ENCODE measurements at places on chromosomes 3 and 15. TPM values are rescaled to one million over a fixed set of nuclear protein-coding genes. Genes with fewer than 3 reads are reported as not detected.
A peak's percentile ranks its signal among the peaks of the same experiment; 100 is the strongest.

DNA sequence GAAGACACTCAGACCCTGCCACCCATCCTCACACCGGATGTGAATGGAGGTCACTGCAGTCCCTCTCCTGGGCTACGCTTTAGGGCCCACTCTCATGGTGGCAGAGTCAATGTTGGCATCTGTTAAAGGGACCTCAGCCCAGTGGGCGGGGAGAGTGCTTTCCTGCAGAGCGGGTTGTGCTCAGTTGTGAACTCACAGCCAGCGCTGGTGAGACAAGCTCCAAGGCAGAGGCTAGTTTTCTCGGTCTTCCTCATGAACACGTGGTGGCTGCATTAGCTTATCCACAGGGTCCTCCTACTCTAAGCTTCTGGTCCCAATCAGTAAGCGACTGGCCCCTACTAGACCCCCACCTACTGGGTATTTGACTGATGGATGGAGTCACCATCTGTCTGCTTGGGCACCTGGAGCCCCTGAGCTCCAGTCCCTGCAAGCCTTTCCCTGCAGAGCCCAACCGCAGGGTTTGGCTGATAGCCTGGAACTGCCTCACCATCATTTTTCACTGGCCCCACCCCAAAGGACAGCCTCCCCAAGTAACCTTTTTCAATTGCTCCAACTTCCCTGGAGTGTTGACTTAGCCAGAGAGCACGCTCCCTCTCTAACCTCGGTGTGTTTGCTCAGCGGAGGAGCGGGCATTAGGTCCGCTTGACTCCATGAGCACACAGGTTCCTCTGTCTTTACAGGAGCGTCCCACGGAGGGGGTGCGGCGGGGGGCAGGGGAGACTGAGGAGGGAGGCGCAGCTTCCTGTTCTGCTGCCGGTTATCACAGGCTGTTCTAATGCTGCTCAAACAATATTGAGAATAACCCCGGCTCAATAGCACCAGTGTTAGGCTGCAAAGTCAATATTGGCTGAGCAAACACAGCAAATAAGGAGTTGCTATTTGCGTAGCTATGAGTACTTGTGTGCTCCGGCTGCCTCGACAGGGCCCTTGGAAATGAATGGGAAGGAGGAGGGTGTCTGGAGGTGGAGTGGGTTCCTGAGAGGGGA, 141.7 kb downstream of the RPLP1 start:
- DNase-seq: no peak

GRCh38 chr3:58560771-58561311, 16.4 kb downstream of the FAM107A start:
- peak; percentile 6 for DNase-seq

DNA sequence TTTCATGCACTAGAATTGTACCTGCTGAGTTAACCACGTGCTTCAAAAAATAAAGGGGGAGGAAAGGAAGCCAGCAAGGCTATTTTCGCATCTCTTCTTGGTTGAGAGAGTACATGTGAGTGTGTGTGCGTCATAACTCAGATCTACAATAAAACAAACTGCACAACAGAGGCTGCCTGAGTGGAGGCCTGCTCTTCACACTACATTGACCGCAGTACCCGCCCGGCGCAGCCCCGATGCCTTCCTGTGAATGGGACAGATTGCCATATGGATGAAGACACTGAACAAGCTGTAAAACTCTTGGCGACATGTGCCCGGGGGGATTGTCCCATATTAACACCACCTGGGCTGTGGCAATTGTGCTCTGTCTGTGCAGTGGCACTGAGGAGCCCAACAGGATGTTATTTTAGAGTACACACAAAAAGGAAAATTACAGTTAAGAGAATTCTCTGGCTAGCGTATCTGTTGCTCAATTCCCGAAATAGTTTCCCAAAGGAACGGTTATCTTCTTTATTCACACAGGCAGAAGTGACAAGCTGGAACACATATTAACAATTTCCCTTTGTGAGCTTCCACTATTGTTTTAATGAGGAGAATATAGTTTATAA, 551.5 kb downstream of the FOXP1 start:
- no peak for DNase-seq

GRCh38 chr3:107142786-107143575, 234.3 kb upstream of the CCDC54 start:
- DNase-seq: no peak

GRCh38 chr15:75043509-75044257, 20.3 kb downstream of the PPCDC start:
- DNase-seq: no peak

- peak; percentile 56 for DNase-seq
Observed at GRCh38 chr15:48888191-48888590, 10.3 kb downstream of the EID1 start.

- peak; percentile 24 for DNase-seq
Observed at GRCh38 chr3:138412821-138413551, 21.4 kb upstream of the ESYT3 start.

DNA sequence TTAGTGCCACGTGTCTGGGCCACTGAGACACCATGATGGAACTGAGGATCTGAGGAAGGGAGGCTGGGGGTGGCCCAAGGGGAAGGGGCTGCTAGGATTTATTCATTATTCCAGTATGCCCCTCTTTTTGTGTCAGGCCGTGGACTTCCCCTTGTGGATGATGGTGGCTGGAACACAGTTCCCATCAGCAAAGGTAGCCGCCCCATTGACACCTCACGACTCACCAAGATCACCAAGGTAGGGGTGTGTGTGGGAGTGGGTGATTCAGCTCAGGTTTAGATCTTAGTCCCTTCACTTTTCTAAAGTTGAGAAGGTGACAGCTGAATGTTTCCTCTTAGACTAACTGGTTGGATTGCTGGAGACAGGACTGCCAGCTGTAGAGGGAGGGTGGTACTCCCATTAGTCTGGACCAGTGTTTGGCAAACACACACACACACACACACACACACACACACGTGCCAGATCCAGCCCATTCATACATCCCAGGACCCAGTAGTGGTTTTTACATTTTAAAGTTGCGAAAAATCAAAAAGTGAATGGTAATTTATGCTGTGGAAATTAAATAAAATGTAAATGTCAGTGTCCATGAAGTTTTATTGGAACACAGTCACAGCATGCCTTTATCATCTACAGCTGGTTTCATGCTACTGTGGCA, 11.4 kb downstream of the EIF4G1 start:
- peak; percentile 51 for DNase-seq

DNA sequence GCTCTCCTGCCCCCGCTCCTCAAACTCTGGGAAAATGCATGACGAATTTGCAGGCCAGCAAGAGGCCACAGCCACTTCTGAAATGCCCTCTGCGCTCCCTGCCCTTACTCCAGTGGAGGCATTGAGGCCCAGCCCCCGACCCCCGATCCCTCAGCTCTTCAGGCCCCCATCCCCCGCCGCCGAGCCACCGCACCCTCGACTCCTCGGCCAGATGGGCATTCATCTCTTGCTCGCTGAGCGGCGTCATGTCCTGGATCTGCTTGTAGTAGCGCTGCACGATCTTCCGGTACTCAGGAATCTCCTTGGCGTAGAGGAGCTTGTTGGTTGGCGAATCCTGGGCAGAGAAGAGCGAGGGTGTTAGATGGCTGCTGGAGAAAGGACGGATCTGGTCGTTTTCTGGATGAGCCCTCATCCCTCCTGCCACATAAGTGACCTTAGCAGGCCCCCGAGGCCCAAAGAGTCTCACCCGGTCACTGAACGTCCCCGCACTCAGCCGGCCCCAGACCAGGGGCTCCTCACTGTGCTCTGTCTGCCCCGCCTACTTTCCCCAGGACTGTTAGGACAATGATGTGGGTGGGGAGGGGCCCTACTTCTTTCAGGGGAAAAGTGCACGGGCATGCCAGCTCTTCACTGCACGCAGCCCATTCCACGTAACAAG, 14.0 kb downstream of the H1-8 start:
- DNase-seq: no peak

GRCh38 chr3:190696777-190697501, 165.6 kb downstream of the GMNC start:
- DNase-seq: peak; percentile 7

DNA sequence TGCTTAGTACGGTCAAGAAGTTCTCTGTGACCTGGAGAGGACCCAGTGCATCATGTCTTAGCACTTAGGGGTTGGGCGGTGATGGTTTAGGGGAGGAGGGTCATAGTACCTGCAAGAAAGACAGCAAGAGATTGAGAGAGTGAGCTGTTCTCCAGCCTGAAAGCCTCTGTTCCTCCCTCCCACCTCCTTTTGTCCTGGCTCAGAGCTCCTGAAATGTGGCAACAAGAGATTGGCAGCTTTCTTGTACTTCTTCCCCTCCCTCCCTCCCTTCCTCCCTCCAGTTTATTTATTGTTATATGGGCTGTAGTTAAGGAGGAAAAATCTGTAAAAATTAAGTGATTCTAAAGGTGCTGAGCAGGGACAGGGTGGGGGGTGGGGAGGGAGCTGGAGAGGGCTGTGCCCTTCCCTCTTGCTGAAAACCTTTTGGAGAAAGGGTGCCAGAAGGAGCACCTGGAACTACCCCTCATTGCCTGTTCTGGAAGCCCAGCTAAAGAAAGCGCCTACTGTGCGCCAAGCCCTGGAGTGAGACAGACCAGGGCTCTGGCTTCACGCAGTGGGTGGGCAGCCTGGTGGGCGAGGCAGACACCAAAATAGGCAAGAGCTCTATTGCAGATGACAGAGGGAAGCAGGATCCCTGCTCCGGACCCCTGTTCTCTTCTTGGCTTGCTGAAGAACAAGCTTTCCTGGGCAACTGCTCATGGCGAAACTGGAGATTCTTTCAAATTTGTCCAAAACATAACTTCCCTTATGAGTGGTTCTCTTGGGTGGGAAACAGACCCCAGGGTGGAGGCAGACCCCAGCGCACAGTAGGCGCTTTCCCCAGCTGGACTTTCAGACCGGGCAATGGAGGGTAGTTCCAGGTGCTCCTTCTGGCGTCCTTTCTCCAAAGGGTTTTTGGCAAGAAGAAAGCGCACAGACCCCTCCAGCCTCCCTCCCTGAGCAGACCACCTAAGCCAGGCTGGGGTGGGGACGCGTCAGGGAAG, 35.6 kb downstream of the LINGO1 start:
- DNase-seq: no peak

GRCh38 chr15:42576040-42576594, 711 bp downstream of the STARD9 start:
- no peak for DNase-seq

- DNase-seq: no peak
Observed at GRCh38 chr15:72271221-72271620, 1.1 kb downstream of the PARP6 start.

GRCh38 chr3:193496658-193497057, 58.0 kb downstream of the ATP13A4 start:
- DNase-seq: no peak

- no peak for DNase-seq
Observed at GRCh38 chr15:67035886-67036285, 29.5 kb upstream of the SMAD3 start.

GRCh38 chr3:176873261-176873660, 324.0 kb downstream of the TBL1XR1 start:
- no peak for DNase-seq

DNA sequence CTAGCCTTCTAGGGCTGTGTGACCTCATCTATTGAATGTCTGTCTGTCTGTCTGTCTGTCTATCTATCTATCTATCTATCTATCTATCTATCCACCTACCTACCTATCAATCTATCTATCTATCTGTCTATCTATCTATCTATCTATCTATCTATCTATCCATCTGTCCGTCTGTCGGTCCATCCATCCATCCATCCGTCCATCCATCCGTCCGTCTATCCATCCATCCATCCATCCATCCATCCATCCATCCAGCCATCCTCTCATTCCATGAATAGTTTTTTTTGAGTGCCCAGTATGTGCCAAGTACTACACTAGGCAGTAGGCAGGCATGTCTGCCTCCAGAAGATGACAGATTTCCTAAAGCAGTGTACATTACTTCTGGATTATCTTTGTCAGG, 122.5 kb downstream of the FOXB1 start:
- DNase-seq: no peak

- no peak for DNase-seq
Observed at GRCh38 chr3:45790596-45790995, 5.7 kb downstream of the SLC6A20 start.

DNA sequence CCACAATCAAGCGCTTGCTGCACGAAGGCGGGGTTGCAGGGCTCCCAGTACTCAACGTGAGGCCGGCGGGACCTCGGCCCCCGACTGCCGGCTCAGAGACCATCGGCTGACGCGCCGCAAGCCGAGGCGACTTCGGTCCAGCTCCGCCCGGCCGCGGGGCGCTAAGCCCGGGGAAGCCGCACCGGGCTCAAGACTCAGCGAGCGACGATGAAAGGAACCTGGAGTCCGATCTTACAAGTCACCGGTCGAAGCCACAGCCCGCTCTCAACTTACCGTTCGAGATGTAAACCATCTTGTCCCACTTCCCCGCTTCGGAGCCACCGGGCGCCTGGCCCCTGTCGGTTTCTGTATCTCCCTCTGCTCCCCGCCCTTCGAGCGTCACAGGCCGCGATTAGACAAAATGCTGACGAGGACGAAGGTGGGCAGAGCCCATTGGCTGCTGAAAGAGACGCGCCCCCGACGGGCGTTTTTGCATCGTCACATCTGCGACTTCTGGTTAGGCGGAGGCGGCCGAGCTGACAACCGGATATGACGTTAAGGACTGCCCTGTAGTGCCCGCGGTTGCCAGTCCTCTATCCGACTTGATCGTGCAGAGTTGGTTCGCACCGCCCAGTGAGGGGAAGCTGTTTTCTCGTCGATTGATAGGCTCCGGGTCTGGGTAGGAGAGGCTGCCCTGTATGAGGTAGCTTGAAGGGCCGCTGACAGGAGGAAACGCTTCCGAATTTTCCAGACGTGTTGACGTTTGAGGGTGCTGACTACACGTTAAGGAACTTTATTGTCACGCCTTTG, at the start of gene SELENOK:
Gene SELENOK, minus strand, starts transcription at position 363 of the 789 bp plus-strand sequence.
- DNase-seq: peak; percentile 99

- no peak for DNase-seq
Observed at GRCh38 chr15:89119489-89120478, 31.5 kb downstream of the ABHD2 start.

DNA sequence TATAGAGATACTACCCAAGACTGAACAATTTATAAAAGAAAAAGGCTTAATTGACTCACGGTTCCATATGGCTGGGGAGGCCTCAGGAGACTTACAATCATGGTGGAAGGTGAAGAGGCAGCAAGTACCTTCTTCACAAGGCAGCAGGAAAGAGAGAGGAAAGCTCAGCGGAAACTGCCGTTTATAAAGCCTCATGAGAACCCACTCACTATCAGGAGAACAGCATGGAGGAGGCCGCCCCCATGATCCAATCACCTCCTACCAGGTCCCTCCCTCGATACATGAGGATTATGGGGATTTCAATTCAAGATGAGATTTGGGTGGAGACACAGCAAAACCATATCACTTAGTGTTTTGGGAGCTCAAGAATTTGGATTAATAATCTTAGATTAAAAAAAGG, 240.2 kb downstream of the UACA start:
- DNase-seq: no peak

GRCh38 chr15:101710806-101711205, 13.5 kb downstream of the TARS3 start:
- no peak for DNase-seq

- DNase-seq: no peak
Observed at GRCh38 chr15:95857758-95858157, 472.7 kb upstream of the NR2F2 start.

Gene SEMA3B
- 1.6 TPM for total RNA-seq

Gene REC114
- total RNA-seq: not detected

Gene ITIH1
- not detected for total RNA-seq

Gene CCDC191
- total RNA-seq: 1.5 TPM

Gene PKM
- 2,565 TPM for total RNA-seq

Gene FETUB
- not detected for total RNA-seq
